Ovary (tissue), 10 donors: ENCODE measurements at places on chromosomes 4 and X. TPM values are rescaled to one million over a fixed set of nuclear protein-coding genes. Genes with fewer than 3 reads are reported as not detected.

- H3K27ac ChIP-seq = no peak overlapping the region
- H3K36me3 ChIP-seq = no peaks in the 10 kb centered on the region
- H3K27me3 ChIP-seq = no peaks in the 10 kb centered on the region
- H3K4me3 ChIP-seq = no peak overlapping the region
- DNase-seq = no peak
Measured at GRCh38 chrX:29671421-29671820, 543.9 kb upstream of the MAGEB2 start.

- no peaks in the 10 kb centered on the region for H3K4me1 ChIP-seq
- no peaks in the 10 kb centered on the region for H3K36me3 ChIP-seq
- H3K27ac ChIP-seq = no peak overlapping the region
- DNase-seq = no peak
- no peaks in the 10 kb centered on the region for H3K27me3 ChIP-seq
- no peak overlapping the region for H3K4me3 ChIP-seq
Measured at GRCh38 chr4:79232540-79232939, 93.3 kb downstream of the NAA11 start.

- no peak overlapping the region for H3K27ac ChIP-seq
- H3K4me1 ChIP-seq = no peaks in the 10 kb centered on the region
- H3K4me3 ChIP-seq = no peak overlapping the region
- DNase-seq = no peak
- no peaks in the 10 kb centered on the region for H3K27me3 ChIP-seq
Measured at GRCh38 chr4:37471971-37472370, 214.2 kb downstream of the RELL1 start.

- H3K4me1 ChIP-seq = no peaks in the 10 kb centered on the region
- no peaks in the 10 kb centered on the region for H3K36me3 ChIP-seq
- DNase-seq = no peak
- H3K27ac ChIP-seq = no peak overlapping the region
Measured at GRCh38 chr4:45292844-45293243, 566.5 kb upstream of the GNPDA2 start.

DNA sequence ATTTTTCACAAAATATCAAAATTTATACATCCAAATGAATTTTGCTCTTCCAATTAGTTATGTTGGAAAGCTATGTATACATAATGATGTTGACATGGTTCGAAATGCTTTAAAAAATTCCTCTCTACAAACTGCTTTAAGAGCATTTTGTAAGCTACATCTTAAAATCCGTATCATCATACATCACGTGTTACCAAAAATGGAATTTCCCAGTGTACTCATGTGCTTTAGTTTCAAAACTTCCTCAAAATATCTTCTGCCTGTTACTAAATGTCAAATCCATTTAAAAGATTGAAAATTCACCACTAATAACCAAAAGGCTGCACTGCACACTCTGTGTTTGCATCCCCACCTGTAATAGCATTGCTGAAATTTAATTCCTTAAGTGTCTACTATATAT lies 87.9 kb downstream of the WDFY3 start:
- H3K4me3 ChIP-seq = no peak overlapping the region
- H3K27me3 ChIP-seq = no peaks in the 10 kb centered on the region
- H3K36me3 ChIP-seq = no peaks in the 10 kb centered on the region

GRCh38 chr4:181194096-181194495 lies 1049.1 kb upstream of the TENM3 start:
- no peaks in the 10 kb centered on the region for H3K4me1 ChIP-seq
- H3K4me3 ChIP-seq = no peak overlapping the region
- no peak overlapping the region for H3K27ac ChIP-seq
- no peaks in the 10 kb centered on the region for H3K27me3 ChIP-seq
- no peaks in the 10 kb centered on the region for H3K36me3 ChIP-seq

DNA sequence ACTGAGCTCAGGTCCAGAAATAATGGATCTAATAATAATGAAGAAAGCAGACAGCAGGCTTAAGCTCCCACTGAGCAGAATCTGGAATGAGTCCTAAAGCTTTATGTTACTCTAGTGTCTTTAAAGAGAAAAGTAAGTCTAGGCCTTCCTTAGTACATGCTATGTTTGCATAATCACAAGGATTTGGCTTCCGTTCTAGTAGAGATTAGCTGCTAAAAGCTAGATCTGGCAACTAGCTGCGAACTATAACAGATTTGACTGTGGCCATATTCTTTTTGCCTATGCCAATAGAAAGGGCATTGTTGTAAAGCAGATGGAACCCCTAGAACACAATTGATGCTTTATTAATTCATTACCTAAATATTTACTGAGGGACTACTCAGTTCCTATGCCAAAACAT lies 19.0 kb downstream of the COX7B2 start:
- no peak for DNase-seq
- H3K4me1 ChIP-seq = no peaks in the 10 kb centered on the region
- no peak overlapping the region for H3K27ac ChIP-seq
- no peaks in the 10 kb centered on the region for H3K27me3 ChIP-seq

- no peaks in the 10 kb centered on the region for H3K27me3 ChIP-seq
- no peaks in the 10 kb centered on the region for H3K4me1 ChIP-seq
- no peak overlapping the region for H3K4me3 ChIP-seq
- H3K36me3 ChIP-seq = no peaks in the 10 kb centered on the region
- DNase-seq = no peak
Measured at GRCh38 chrX:12802741-12803140, 11.5 kb downstream of the PRPS2 start.

The BGN gene
- total RNA-seq = 10.6 TPM
